Colonic mucosa (tissue), 4 donors: ENCODE measurements at places on chromosomes 3 and 15. TPM values are rescaled to one million over a fixed set of nuclear protein-coding genes. Genes with fewer than 3 reads are reported as not detected.

GRCh38 chr15:35484231-35484945, 61.6 kb downstream of the DPH6 start:
- DNase-seq: no peak
- H3K27ac ChIP-seq: no peak overlapping the region
- H3K4me1 ChIP-seq: no peaks in the 10 kb centered on the region
- no peaks in the 10 kb centered on the region for H3K36me3 ChIP-seq
- no peaks in the 10 kb centered on the region for H3K27me3 ChIP-seq

The CORO2B gene
- total RNA-seq: 1.2 TPM

The MYO5A gene
- 2.6 TPM for total RNA-seq

DNA sequence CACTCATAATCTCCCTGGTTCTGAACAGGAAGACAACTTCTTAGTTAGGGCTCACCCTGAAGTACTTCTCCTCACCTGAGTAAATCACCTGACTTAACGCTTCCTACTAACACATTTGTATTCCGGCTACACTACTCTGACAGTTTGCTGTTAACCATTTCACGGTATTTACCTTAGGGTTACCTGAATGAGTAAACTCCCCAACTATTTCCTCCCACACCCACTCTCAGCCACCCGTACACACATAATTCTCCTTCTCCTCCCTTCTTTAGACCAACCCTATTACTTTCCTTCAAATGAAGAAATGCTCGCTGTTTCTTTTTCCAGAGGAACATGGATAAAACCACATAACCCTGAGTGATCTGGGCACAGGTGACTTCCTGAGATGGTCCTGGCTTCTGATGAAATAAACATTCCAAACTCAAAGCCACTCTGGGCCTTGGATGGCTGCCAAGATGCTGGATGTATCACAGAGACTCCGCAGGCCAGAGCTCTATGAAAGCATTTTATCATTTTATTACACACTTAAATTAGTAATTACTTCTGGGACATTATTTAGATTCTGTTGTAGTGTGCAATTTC, 183.6 kb upstream of the ATP11B start:
- H3K27ac ChIP-seq: peak overlapping the region; percentile 68
- no peaks in the 10 kb centered on the region for H3K36me3 ChIP-seq
- no peaks in the 10 kb centered on the region for H3K27me3 ChIP-seq
- DNase-seq: peak; percentile 79
- H3K4me1 ChIP-seq: peaks cover 6% of the 10 kb centered on the region
- no peak overlapping the region for H3K4me3 ChIP-seq

The FGD5 gene
- total RNA-seq: 8.7 TPM

The NOX5 gene
- total RNA-seq: 0.05 TPM

GRCh38 chr3:183227586-183227985, 25.5 kb upstream of the B3GNT5 start:
- no peaks in the 10 kb centered on the region for H3K27me3 ChIP-seq
- no peak overlapping the region for H3K27ac ChIP-seq
- H3K4me3 ChIP-seq: no peak overlapping the region
- H3K36me3 ChIP-seq: no peaks in the 10 kb centered on the region
- no peak for DNase-seq
- no peaks in the 10 kb centered on the region for H3K4me1 ChIP-seq

DNA sequence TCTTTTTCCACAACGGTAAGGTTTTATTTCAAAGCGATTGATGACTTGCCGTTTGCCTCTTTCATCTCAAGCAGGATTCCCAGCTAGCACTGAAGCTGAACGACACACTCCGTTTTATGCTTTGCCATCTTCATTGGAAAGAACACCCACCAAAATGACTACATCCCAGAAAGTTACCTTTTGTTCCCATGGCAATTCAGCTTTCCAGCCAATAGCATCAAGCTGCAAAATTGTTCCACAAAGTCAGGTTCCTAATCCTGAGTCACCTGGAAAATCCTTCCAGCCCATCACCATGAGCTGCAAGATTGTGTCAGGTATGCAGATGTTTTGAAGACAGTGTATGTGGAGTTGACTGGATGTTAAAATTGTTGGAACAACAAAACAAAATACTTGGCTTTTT, 56.5 kb downstream of the YEATS2 start:
- no peak overlapping the region for H3K4me3 ChIP-seq
- no peak for DNase-seq
- H3K27me3 ChIP-seq: no peaks in the 10 kb centered on the region
- H3K27ac ChIP-seq: no peak overlapping the region

DNA sequence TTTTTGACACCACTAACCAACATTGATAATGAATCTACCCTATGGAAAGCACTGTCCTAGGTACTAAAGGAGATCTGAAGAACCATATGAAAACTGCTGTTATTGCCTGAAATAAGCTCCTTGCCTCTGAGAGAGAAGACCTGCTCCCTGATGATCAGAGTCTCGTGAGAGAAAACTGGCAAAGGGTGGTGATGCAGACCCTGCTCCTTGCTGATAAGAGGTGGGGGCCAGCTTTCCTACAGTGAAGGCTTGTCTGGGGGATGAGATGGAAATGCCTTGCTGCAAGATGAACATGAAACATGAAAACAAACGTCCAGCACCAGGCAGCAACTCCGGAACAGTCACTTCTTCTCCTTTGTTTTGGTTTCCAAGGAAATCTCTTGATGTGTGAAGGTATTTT, 31.9 kb downstream of the RASGRP1 start:
- no peak overlapping the region for H3K4me3 ChIP-seq
- H3K27me3 ChIP-seq: no peaks in the 10 kb centered on the region
- H3K4me1 ChIP-seq: no peaks in the 10 kb centered on the region
- no peaks in the 10 kb centered on the region for H3K36me3 ChIP-seq

GRCh38 chr3:13087320-13087990, 14.2 kb upstream of the IQSEC1 start:
- no peak for DNase-seq
- no peak overlapping the region for H3K27ac ChIP-seq

DNA sequence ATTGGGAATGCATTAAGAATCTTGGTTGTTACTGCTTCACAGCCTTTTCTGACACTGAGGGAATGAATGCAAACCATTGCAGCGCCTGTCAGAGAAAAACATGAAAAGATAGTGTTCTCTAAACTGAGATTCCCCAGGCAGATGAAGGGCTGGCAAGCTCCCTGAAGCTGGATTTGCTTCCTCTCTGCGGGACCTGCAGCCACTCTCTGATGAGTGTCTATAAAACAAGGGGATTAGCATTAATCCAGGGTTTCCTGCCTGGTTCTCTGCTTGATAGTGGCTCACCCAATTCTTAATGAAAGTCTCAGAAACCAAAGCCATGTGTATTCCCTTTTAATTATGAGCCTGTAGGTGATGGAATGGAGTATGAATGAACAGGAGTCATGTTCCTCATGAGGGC, 344.3 kb upstream of the UMPS start:
- no peaks in the 10 kb centered on the region for H3K36me3 ChIP-seq
- no peak for DNase-seq
- no peak overlapping the region for H3K27ac ChIP-seq
- H3K27me3 ChIP-seq: no peaks in the 10 kb centered on the region
- H3K4me3 ChIP-seq: no peak overlapping the region
- no peaks in the 10 kb centered on the region for H3K4me1 ChIP-seq

DNA sequence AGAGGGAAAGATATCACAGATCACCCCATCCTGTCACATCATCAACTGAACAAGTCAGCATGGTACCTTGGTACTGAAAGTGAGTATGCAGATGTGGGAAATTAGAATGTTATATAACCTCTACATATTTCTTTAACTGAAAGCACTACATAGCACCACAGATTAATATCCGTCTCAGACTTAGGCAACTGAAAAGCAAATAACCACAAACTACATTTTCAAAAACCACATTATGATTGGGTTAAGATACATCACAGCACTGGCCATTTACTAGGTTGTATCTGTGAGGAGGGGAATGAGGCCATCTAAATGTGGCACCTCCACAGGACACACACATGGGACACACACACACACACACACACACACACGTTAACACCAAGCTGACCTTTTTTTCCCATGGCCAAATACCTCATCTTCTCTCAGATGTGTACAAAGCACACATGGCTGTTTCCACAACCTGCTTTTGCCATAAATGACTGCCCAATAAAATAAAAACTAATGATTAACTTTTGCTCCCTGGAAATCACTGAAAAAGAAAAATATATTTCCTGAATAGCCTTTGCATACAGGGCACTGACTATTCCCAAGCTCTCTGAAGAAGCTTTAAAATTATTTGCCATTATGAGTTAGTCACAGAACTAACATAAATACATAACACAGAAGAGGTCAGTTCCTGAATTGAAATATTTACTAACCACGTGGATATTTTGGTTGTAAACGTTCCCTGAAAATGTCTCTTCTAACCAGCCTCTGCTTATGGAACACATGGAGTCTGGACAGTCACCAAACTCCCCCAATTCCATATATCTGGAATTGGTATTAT, 60.1 kb downstream of the SUMF1 start:
- no peak overlapping the region for H3K27ac ChIP-seq
- no peaks in the 10 kb centered on the region for H3K27me3 ChIP-seq
- no peaks in the 10 kb centered on the region for H3K4me1 ChIP-seq
- H3K36me3 ChIP-seq: no peaks in the 10 kb centered on the region
- no peak for DNase-seq

DNA sequence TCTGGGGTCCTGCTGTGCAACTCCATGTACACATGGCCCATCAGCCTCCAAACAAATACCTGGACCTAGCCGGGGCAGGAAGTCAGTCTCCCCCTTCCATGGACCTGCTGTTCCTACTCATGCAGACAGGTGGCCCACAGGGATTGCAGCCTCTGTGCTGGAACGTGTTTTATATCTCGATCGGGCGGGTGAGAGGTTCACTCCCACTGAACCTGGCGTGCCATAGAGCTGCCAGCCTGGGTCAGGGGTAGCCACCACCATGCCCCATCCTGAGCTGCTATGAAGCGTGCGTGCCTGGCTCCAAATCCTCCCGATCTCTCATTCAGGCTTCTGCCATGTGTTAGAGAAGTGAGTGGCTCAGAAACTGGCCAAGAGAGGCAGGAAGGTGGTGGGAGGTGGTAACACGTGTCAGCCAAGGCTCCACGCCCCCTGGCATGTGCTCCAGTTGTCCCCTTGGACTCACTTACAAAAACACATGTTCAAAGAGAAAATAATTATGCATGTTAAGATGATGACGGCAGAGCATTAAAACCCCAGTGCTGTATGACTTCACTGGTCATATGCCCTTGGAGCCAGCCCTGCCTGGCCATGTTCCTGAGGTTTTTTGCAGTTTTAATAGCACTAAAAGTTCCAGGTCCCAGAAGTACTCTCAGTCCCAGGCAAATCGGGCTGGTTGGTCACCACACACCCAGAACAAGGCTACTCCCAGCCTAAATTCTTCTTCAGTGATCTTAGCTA, 30.6 kb downstream of the CTSH start:
- no peak for DNase-seq
- no peaks in the 10 kb centered on the region for H3K4me1 ChIP-seq
- H3K4me3 ChIP-seq: no peak overlapping the region
- H3K36me3 ChIP-seq: no peaks in the 10 kb centered on the region
- H3K27me3 ChIP-seq: no peaks in the 10 kb centered on the region
- H3K27ac ChIP-seq: no peak overlapping the region

The ANKRD63 gene
- not detected for total RNA-seq

GRCh38 chr3:77283108-77283507, 243.2 kb downstream of the ROBO2 start:
- H3K27ac ChIP-seq: no peak overlapping the region
- no peak for DNase-seq
- no peaks in the 10 kb centered on the region for H3K36me3 ChIP-seq
- H3K4me1 ChIP-seq: no peaks in the 10 kb centered on the region
- H3K27me3 ChIP-seq: no peaks in the 10 kb centered on the region

DNA sequence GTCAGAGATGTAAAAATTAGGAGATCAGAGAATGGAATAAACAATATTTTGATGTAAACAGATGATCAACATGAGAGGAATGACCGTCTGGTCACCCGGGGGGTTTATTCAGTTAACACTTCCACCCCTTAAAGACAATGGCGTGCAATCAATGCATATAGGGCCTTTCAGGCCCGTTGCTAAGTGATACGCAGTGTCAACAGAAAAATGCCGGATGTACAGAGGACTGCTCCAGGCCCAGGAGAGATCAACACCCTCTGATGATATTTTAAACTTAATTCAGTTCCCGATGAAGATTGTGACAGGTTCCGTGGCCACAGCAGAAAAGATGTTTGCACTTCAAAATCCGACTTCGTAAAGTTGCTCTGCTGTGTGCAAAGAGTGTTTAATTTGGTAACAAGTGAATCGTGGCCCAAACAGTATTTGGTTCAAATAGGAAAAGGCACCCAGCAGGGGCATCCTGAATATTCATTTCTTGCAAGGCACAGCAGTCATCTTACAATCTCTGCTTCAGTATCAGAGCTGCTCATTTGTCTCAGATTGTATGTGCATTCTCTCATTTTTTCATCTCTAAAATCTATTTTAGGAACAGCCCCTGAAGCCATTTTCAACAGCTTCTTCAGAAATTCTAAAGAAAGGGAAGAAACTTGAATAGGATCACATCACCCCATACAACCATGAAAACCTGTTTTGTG, 72.6 kb downstream of the FOXB1 start:
- no peaks in the 10 kb centered on the region for H3K27me3 ChIP-seq
- H3K4me1 ChIP-seq: no peaks in the 10 kb centered on the region
- H3K27ac ChIP-seq: no peak overlapping the region
- no peaks in the 10 kb centered on the region for H3K36me3 ChIP-seq
- no peak overlapping the region for H3K4me3 ChIP-seq

DNA sequence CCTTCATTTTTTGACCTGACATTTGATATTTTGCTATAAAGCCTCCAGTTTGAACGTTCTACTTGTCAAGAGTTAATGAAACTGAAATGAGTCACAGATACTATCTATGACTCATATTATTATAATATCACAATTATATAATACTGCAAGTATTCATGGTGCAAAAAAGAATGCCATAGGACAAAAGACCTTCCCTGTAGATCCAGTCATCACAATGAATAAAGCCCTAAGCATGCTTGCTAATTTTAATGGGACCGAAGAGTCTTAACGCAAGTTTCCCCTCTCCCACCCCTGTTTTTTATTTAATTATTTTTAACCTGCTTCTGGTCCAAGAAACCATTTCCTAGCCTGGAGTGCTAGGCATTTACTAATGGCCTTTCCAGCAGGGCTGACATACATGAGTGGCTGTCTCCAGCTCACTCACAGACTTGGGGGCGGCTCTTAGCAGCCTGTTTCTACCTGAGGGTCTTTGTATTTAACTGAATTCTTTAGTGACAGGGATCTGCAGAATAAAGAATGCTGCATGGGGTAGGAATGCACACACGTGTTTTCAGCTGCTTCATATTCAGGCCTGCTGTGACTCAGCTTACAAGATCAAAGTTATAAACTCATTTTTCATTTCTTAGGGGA, 61.2 kb downstream of the THBS1 start:
- no peaks in the 10 kb centered on the region for H3K27me3 ChIP-seq
- H3K4me3 ChIP-seq: no peak overlapping the region
- H3K27ac ChIP-seq: peak overlapping the region; percentile 48
- DNase-seq: no peak

DNA sequence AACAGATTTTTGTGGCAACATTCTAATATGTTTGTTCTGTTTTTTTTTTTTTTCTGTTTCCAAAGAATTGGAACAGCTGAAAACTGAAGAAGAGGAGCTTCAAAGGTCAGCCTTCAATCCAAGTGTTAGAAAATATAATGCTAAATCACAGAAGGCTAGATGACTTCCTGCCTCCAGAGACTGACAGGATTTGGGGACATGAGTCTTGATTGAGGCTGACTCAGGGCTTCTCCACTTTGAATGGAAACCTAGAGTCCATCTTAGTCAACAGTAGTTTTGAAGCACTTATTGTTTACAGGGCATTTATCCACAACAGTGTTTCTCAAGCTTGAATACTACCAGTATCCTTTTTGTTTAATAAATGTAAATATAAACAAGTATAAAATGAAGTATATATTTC, 44.5 kb upstream of the RAD51 start:
- no peaks in the 10 kb centered on the region for H3K27me3 ChIP-seq
- no peaks in the 10 kb centered on the region for H3K4me1 ChIP-seq
- H3K4me3 ChIP-seq: no peak overlapping the region
- H3K36me3 ChIP-seq: no peaks in the 10 kb centered on the region
- no peak for DNase-seq

The INKA1 gene
- total RNA-seq: 0.57 TPM

The SPG11 gene
- total RNA-seq: 95.3 TPM

The NME9 gene
- total RNA-seq: not detected
